ENCODE measurements at places on chromosomes 16 and 17.
A peak's percentile ranks its signal among the peaks of the same experiment; 100 is the strongest.

- DNase-seq = no peak
These were observed 5.0 kb downstream of the PITPNM3 start for GRCh38 chr17:6551356-6551755.

GRCh38 chr17:68851890-68852289 lies 103.3 kb downstream of the ABCA8 start:
- DNase-seq = no peak

DNA sequence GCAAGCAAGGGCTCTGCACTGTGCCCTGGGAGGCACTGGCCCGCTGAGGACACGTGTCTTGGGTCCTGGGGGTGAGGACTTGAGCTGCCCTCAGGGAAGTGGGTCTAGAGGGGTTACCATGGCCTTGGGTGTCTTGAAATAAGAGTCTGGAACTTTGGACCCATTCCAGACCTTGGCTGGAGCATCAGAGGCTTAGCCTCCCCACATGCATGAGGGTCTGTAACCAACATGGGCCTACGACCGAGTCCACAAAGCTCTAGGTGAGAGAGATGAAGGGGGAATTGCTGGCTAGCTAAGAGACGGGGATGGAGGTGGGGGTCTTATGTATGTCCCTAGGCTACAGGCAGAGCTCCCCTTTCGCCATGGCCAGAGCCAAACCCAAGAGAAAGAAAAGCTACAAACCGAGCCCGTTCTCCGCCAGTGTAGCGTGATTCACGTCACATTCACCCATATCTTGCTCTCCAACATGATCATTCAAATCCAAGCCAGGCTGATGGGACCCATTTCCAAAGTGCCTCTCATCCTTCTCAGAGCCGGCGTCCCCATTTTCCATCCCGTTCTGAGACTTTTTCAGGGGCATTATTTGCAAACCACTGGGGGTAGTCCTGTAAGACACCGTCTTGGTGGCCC lies 120.1 kb downstream of the CDYL2 start:
- DNase-seq = no peak

DNA sequence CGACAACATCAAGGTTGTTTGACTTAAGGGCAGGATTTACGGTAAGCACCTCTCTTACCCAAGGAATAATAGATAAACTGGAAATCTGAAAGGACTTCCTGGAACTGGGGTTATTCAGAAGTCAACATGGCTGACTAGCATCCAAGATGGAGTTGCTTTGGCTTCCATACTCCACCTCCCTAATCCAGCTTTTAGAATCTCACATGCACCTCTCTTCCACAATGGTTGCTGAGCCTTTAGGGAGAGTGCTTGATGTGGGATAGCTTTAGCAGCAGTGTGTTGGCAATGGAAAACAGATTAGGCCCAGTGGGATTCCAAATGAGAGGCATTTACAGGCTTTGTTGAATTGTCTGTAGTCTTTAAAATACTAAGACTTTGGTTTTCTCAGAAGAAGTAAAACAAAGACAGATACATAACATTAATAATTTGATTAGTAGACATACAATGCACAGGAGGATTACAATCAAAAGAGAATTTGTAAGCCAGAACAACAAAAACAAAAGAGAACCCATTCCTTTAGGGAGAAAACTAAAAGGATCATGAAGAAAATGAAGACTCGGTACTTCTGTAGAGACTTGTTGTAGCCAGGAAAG lies 222.0 kb downstream of the HS3ST3B1 start:
- DNase-seq = no peak

DNA sequence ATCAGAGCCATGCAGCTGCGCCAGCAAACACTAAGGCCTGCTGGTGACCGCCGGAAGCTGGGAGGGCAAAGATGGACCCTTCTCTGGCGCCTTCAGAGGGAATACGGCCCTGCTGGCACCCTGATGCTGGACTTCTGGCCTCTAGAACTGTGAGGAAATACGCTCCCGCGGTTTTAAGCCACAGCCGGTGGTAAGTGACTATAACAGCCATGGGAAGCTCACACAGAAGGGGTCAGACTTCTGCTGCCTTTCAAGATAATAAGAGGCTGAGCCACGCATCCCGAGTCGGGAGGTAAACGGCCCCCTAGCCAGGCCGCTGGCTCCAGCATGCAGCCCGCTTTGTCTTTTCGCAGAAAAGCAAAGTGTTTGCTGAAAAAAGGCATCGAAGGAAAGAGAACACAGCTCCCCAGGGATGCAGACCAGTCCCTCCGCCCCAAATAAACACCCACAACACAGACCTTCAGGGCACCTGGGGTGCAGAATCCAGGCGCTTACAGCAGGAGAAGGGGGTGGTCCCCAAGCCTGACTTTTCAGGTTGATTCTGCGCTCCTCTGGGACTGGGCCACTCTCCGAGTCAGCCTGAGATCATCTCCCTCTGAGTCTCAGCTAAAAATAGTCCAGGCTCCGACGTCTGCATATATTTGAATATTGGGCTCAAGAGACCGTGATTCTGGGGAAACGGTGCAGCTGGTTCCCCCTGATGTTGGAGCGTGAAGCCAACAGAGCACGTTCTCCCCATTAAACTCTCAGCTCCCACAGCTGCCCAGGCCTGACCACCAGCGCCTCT lies 89.7 kb downstream of the MGAT5B start:
- peak; percentile 48 for DNase-seq

DNA sequence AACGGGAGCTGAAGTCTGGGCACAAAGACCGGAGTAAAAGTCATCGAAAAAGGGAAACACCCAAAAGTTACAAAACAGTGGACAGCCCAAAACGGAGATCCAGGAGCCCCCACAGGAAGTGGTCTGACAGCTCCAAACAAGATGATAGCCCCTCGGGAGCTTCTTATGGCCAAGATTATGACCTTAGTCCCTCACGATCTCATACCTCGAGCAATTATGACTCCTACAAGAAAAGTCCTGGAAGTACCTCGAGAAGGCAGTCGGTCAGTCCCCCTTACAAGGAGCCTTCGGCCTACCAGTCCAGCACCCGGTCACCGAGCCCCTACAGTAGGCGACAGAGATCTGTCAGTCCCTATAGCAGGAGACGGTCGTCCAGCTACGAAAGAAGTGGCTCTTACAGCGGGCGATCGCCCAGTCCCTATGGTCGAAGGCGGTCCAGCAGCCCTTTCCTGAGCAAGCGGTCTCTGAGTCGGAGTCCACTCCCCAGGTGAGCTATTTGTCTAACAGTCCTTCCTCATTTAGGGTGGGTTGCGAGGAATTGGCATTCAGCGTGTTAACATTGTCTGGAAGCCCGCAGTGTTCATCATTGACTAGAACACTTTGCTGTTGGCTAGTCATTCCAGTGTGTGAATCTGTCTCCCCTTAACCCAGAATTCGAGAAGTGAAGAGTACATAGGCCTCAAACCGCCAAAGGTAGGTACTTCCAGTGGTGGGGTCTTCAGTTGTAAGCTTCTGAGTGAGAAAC lies 1.5 kb downstream of the CDK12 start:
- DNase-seq = peak; percentile 37
